ENCODE measurements at places on chromosomes 16 and 17.
A peak's percentile ranks its signal among the peaks of the same experiment; 100 is the strongest.

GRCh38 chr17:46027976-46028325 lies 28.9 kb downstream of the STH start:
- H3K4me3 ChIP-seq: no peak overlapping the region
- H3K36me3 ChIP-seq: peaks cover 55% of the 10 kb centered on the region
- H3K27ac ChIP-seq: peak overlapping the region; percentile 41
- DNase-seq: no peak
- peaks cover 21% of the 10 kb centered on the region for H3K4me1 ChIP-seq

GRCh38 chr17:32558326-32558955 lies 71.6 kb downstream of the CDK5R1 start:
- H3K36me3 ChIP-seq: no peaks in the 10 kb centered on the region
- H3K27ac ChIP-seq: peak overlapping the region; percentile 55
- no peaks in the 10 kb centered on the region for H3K27me3 ChIP-seq
- DNase-seq: no peak
- H3K4me1 ChIP-seq: peaks cover 24% of the 10 kb centered on the region

- H3K4me3 ChIP-seq: no peak overlapping the region
- no peaks in the 10 kb centered on the region for H3K36me3 ChIP-seq
- no peaks in the 10 kb centered on the region for H3K4me1 ChIP-seq
- no peak for DNase-seq
- peaks cover 5% of the 10 kb centered on the region for H3K27me3 ChIP-seq
- H3K27ac ChIP-seq: no peak overlapping the region
Measured at GRCh38 chr16:46730126-46730525, 18.0 kb downstream of the MYLK3 start.

GRCh38 chr16:82167670-82168069 lies 2.4 kb downstream of the MPHOSPH6 start:
- H3K36me3 ChIP-seq: peaks cover 17% of the 10 kb centered on the region
- no peak overlapping the region for H3K4me3 ChIP-seq
- no peak for DNase-seq
- peaks cover 6% of the 10 kb centered on the region for H3K27me3 ChIP-seq
- H3K27ac ChIP-seq: no peak overlapping the region
- peaks cover 32% of the 10 kb centered on the region for H3K4me1 ChIP-seq

GRCh38 chr17:48722201-48722907 lies at the start of gene PRAC1:
Gene PRAC1 (minus strand): TSS chr17:48722518. CDS start chr17:48722392, 126 bp downstream.
- H3K4me3 ChIP-seq: peak within 1 kb of the TSS; percentile 76
- H3K4me1 ChIP-seq: peaks cover 25% of the 10 kb centered on the region
- no peak within 1 kb of the TSS for H3K27ac ChIP-seq

DNA sequence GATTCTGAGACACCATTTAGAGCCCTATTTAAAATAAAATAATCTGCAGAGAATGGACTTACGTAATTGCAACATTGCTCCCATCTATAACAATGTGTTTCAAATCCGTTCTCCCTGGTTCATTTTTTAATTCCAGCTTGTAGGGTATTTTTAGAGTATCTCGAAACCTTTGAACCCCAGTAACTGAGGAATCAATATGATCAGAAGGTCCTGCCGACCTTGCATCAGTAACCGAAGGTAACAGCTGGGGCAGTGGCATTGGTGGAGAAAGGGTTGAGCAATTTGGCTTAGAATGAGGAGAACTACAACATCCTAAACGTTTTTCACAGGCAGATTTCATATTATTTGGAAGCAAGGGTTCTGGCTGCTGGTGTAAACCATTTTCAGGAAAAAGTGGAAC lies 49.3 kb downstream of the N4BP1 start:
- no peak for DNase-seq
- H3K4me3 ChIP-seq: no peak overlapping the region
- H3K36me3 ChIP-seq: peaks cover 32% of the 10 kb centered on the region
- peak overlapping the region; percentile 72 for H3K27ac ChIP-seq
- no peaks in the 10 kb centered on the region for H3K27me3 ChIP-seq

DNA sequence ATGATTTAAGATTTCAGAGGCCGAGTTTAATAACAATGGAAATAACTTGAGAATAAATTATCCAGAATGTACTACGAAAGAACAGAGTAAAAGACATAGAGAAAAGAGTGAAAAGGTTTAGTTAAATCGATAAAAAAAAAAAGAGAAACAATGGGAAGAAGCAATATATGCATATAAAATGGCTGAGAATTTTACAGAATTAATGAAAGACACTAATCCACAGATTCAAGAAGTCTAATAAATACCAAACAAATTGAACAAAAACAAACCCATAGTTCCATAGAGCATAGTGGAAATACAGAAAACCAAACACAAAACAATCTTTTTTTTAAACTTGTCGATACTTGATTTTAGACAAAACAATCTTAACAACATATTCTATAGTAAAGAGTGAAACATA lies 1.7 kb downstream of the PSME3IP1 start:
- peak overlapping the region; percentile 12 for H3K4me3 ChIP-seq
- H3K27ac ChIP-seq: peak overlapping the region; percentile 99
- peaks cover 49% of the 10 kb centered on the region for H3K4me1 ChIP-seq
- H3K27me3 ChIP-seq: no peaks in the 10 kb centered on the region
- peaks cover 22% of the 10 kb centered on the region for H3K36me3 ChIP-seq

GRCh38 chr16:57672416-57672815 lies 4.3 kb downstream of the ADGRG3 start:
- H3K36me3 ChIP-seq: no peaks in the 10 kb centered on the region
- no peak overlapping the region for H3K27ac ChIP-seq
- peaks cover 11% of the 10 kb centered on the region for H3K4me1 ChIP-seq
- no peaks in the 10 kb centered on the region for H3K27me3 ChIP-seq

DNA sequence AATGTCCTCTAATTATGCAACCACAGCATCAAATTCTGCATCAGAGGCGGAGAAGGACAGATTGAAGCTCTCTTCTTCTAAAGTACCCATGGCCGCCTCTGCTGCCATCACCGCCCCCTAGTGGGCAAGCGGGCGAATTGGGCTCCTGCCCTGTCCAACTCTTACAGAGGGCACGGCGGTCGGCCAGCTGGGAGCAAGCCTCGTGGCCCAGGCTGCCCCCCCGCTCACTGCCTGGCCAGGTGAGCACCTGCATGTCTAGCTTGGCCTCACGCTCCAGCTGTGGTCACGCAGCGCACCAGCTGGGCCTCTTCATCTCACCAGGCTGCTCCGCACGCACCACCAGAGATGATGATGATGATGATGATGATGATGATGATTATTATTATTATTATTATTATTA lies 146.1 kb upstream of the TOM1L1 start:
- DNase-seq: no peak
- no peaks in the 10 kb centered on the region for H3K27me3 ChIP-seq
- H3K27ac ChIP-seq: no peak overlapping the region
- no peaks in the 10 kb centered on the region for H3K36me3 ChIP-seq
- no peak overlapping the region for H3K4me3 ChIP-seq

DNA sequence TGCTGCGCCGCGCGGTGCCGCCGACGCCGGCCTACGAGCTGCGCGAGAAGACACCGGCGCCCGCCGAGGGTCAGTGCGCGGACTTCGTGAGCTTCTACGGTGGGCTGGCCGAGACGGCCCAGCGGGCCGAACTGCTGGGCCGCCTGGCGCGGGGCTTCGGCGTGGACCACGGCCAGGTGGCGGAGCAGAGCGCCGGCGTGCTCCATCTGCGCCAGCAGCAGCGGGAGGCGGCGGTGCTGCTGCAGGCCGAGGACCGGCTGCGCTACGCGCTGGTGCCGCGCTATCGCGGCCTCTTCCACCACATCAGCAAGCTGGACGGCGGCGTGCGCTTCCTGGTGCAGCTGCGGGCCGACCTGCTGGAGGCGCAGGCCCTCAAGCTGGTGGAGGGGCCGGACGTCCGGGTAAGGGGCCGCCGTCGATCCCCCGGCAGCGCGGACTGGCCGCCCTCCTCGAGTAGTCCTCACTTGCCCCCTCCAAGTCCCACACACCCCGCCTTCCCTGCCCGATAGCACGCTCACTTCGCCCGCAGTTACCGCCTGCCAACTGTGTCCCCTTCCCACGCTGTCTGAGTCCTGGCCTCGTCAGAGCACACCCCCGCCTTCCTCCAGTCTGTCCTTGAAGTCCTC lies 470 bp downstream of the MLYCD start:
- H3K4me3 ChIP-seq: peak overlapping the region; percentile 94
- DNase-seq: peak; percentile 13
- H3K27ac ChIP-seq: peak overlapping the region; percentile 86
- peaks cover 22% of the 10 kb centered on the region for H3K4me1 ChIP-seq

GRCh38 chr17:4982305-4982704 lies 5.2 kb downstream of the CAMTA2 start:
- no peak for DNase-seq
- H3K27me3 ChIP-seq: no peaks in the 10 kb centered on the region
- H3K4me1 ChIP-seq: peaks cover 27% of the 10 kb centered on the region
- no peak overlapping the region for H3K4me3 ChIP-seq
- H3K36me3 ChIP-seq: peaks cover 27% of the 10 kb centered on the region
- no peak overlapping the region for H3K27ac ChIP-seq

DNA sequence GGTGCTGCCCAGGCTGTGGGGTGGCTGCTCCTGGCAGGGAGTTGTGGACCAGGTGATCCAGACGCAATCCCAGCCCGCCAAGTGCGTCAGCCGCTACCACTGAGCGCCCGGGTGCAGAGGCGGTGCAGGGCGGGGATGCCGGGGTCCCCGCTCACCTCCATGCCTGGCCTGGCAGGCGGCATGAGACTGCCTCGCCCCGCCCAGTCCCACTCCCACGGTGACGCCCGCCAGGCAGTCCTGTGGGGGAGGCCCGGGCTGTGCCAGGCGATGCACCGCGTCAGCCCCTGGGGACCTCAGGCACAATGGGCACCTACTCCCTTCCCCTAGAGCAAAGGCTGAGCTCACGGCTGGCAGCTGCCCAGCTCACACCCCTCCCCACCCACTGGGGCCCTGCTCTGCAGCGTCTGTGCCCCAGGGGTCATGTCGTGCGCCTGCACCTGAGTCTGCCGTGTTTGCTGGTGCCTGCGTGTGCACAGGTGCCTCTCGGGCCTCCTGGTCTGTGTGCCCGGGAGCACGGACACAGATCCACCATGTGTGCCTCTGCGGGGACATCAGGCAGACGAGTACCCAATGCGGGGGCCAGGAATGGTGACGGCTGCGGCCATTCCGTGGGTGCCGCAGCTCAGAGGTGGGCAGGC lies 5.3 kb downstream of the RPUSD1 start:
- peaks cover 4% of the 10 kb centered on the region for H3K27me3 ChIP-seq
- peaks cover 7% of the 10 kb centered on the region for H3K4me1 ChIP-seq
- peaks cover 5% of the 10 kb centered on the region for H3K36me3 ChIP-seq
- no peak overlapping the region for H3K4me3 ChIP-seq
- no peak for DNase-seq

DNA sequence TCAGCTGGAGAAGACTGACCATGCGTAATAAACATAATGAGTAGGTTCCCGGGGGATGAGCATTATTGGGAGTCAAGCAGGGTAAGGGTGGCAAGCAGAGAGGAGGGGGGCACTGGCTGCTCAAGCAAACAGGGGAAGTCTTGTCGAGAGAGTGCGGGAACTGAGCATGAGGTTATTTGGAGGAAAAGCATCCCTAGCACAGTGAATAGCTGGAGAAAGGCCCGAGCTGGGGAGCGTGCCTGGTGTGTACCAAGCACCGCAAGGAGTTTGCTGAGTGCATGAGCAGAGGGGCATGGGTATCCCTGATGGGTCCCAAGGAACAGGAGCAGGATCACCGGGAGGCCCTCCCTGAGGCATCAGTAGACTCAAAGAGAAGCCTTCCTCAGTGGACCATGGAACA lies 17.2 kb downstream of the CYTH1 start:
- peak overlapping the region; percentile 92 for H3K27ac ChIP-seq
- H3K4me1 ChIP-seq: peaks cover 40% of the 10 kb centered on the region
- peak overlapping the region; percentile 48 for H3K4me3 ChIP-seq

DNA sequence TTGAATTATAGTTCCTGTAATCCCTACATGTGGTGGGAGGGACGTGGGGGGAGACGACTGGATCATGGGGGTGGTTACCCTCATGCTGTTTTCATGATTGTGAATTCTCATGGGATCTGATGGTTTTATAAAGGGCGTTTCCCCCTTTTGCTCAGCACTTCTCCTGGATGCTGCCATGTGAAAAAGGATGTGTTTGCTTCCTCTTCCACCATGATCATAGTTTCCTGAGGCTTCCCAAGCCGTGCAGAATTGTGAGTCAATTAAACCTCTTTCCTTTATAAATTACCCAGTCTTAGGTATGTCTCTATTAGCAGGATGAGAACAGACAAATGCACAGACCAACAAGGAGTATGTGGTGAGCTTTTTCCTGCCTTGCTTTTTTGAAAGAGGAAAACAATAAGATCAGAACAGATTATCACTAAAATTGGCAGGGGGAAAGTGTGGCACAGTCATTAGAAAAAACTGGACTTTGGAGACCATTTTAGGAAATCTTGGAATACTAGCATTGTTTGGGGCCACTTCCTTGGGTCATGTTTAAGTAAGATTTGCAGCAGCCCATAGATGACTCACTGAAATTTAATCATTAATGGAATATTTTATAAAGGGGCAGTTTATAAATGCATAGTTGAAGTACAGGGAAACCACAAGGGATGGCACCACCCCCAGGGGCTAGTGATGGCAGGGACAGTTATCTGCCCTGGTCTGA lies 352.8 kb downstream of the CDH13 start:
- no peak overlapping the region for H3K4me3 ChIP-seq
- H3K27me3 ChIP-seq: no peaks in the 10 kb centered on the region
- H3K36me3 ChIP-seq: no peaks in the 10 kb centered on the region
- peaks cover 2% of the 10 kb centered on the region for H3K4me1 ChIP-seq
- no peak for DNase-seq
- no peak overlapping the region for H3K27ac ChIP-seq

DNA sequence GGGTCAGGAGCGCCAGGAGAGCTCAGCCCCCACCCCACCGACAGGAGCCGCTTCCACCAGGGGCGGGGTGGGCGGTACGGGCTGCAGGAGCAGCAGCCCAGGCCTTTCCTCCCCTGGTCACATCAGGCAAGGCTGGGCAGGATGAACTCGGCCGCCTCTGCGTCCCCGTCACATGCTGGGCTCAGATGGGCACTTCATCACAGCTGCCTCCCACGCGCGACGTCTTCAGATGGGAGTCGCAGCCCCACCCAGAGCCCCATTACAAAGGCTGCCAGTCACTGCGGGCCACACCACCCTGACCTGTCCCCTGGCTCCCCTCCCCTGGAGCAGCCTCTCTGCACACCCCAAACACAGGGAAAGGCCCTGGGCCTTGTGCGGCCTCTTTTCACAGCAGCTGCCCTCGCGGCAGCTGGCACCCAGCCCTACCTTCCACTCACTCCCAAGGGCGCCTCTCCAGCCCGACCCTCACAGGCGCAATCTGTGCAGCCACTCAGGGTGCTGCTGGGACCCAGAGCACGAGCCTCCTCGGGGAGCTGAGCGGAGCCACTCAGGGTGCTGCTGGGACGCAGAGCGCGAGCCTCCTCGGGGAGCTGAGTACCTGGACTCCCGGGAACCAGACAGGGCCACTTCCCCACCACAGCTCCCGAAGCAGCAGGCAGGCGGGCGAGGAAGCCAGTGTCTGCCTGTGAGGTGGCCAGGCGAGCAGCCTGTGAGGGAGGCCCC lies 4.7 kb downstream of the ZNF598 start:
- H3K27me3 ChIP-seq: no peaks in the 10 kb centered on the region
- peaks cover 22% of the 10 kb centered on the region for H3K36me3 ChIP-seq
- DNase-seq: no peak
- H3K27ac ChIP-seq: peak overlapping the region; percentile 81

GRCh38 chr17:61482467-61482866 lies 30.2 kb downstream of the TBX4 start:
- no peak overlapping the region for H3K4me3 ChIP-seq
- no peak overlapping the region for H3K27ac ChIP-seq
- DNase-seq: no peak
- peaks cover 53% of the 10 kb centered on the region for H3K27me3 ChIP-seq

Measured in effector memory CD8-positive, alpha-beta T cell (primary cell).